Stimulated activated CD4-positive, alpha-beta T cell treated with anti-CD3 and anti-CD28 coated beads, Interleukin-15, amount 100 ng/mL, for 24 hours (primary cell): ENCODE measurements at places on chromosomes 2 and 18.

GRCh38 chr2:24336811-24337210 is 23.5 kb downstream of the ITSN2 start:
- DNase-seq = no peak

DNA sequence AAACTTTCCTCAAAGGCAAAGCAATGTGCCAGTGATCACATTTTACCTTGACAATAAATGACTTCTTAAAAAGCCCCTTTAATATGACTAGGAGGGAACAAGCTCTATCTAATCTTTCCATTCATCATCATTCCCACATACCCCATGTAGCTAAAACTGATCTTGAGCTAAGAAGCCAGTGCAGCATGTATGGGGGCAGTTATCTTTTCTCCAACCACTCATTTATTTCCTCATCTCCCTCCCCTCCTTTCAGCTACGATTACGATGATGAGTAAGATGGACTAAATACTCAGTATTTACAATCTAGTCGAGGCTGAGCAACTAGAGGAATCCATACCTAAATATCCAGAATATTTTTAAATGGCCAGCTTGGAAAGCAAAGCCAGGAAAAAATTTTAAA is 35.5 kb downstream of the PNO1 start:
- no peak for DNase-seq

- no peak for DNase-seq
Observed at GRCh38 chr18:24976502-24976901, 375.5 kb downstream of the ZNF521 start.

DNA sequence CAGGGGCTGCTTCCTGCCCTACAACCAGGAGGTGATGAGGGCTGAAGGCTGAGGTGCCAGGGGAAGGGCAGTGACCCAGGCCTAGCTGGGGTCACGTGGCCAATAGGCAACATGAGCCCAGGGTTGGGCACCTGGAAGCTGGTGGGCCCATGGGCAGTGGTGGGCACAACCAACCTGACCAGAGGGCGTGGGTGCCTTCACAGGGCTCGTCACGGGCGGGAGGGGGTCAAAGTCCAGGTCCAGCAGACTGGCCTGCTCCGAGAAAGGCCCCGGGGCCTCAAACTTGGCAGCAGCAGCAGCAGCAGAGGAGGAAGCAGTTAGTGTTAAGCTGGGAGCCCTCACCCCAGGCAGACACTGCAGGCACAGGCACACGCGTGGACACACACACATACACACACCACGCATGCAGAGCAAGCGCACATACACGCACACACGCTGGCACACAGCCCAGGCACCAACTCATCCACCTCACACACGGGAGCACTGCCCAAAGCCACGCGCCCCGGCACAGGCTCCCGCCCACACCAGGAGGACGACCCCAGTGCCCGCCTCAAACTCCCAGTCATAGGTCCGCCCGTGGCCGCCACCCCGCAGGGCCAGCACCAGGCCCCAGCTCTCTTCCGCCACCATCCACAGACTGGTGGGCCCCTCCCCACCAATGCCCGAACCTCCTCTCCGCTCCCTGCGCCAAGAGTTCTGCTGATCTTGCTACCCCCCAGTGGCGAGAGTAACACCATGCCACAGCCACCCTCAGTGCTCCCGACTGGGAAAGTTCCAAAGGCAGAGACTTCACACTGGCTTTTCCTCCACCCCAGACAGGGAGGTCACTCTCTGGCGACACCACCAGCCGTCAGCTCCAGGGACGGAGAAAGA is 53.0 kb downstream of the BIN1 start:
- DNase-seq = no peak

GRCh38 chr2:168519534-168520308 is 63.6 kb downstream of the CERS6 start:
- no peak for DNase-seq

- DNase-seq = no peak
Observed at GRCh38 chr18:12776821-12777471, 74.1 kb downstream of the PSMG2 start.

DNA sequence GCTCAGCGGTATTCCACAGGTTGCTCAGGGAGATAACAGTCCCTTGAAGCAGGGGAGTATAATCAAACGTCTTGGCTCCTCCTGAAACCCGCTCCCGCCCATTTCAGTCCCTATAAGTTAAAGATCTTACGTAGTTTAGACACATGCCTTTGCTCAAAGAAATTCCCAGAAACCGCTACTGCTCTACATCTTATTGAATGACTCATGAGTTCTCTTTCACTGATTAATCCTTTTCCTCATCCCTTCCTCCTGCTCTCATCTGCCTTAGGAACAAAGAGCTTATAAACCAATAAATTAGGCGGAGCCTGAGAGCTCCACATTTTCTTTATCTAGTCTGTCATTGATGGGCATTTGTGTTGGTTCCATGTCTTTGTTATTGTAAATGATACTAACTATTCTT is 4.2 kb upstream of the SERPINB4 start:
- DNase-seq = no peak

- no peak for DNase-seq
Observed at GRCh38 chr2:78676921-78677696, 348.4 kb upstream of the REG3G start.

DNA sequence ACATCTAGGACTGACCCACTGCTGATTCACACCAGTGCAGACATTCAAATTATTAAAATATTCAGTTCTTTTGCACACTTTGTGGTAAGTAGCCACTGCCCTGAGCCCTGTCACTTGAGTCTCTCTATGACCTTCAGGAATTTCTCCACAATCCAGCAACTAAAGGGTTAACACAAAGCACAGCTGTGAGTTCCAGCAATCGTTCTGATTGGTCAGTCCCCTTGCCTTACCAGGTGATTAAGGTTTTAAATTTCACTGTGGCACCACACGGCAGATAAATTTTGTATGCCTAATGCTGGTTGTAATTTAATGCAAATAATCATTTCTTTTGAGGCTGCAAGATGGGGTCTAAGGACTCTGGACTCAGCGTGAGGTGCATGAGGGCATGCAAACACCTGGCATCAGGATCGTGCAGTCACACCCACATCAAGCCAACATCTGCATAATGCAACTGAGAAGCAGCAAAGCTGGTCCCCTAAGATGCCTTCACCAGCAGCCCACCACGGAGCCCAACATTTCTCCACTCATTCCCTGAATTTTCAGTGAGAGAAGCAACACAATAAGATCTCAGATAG is 36.6 kb downstream of the SLC14A1 start:
- no peak for DNase-seq

GRCh38 chr2:238461051-238461450 is 34.3 kb downstream of the ASB1 start:
- DNase-seq = no peak
